Stimulated activated CD4-positive, alpha-beta T cell treated with anti-CD3 and anti-CD28 coated beads, TNF-alpha, amount 100 ng/mL, for 4 hours (primary cell): ENCODE measurements at places on chromosomes 12 and 14.

DNA sequence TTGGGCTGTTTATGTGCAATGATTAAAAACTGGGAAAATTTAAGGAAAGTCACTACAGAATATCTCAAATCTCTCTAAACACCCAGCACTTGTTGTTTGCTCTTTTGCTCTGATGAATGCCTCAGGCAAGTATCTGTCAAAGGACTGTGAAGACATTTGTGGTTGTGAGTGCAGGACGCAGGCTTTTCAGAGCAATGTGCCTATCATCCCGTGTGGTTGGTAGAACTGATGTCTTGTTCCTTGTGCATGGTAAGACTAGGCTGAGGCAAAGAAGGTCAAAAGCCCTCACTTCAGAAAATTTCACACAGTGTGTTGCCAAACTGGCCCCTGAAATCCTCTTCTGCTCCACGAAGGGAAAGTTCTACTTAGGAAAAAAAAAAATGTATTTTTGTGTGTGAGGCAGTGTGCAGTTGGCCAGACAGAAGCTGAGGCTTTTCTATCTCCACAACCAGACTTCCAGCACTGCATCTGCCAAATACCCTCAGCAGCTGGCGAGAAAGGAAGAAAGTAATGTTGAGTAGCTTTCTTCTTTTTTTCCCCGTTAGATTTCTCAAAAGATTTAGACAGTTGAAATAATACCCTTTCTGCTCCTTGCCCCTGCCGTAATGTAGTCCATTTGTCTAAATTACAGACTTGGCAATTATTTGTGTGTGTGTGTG is 1103.1 kb downstream of the VRK1 start:
- DNase-seq: no peak

DNA sequence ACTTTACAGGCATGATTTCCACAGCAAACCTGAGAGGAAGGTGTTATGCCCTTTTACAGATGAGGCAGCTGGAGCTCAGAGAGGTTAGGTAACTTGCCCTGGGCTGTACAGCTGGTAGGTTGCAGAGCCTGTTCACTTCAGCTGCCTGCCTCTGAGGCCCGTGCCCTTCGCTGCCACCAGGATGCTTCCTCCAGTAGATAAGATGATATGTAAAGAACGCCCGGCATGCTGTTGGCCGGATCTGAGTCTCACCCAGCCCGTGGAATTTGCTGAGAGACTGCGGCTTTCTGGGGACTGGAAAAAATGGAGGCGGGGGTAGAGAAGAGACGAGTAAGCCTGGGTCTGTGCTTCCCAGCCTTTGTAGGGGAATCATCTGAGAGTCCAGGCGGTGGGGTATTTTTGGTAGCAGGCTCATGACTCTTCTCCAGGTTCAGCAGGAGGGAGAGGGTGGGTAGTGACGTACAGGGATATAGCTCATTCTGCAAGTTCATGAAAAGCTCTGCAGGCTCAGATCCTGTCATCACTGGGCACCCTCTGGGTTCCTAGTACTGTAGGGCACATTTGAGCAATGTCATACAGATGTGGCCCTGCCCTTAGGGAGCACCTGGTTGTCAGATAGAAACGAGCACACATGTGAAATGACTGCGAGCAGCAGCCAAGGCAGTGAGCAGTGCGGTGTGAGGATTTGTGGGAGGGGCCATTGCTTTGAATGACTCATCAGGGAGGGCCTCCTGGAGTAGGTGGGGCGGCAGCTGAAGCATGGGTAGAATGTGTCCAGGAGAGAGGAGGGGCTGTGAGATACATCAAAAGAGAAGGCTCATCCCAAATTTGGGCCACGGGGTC is 159.4 kb downstream of the TSPAN9 start:
- no peak for DNase-seq

DNA sequence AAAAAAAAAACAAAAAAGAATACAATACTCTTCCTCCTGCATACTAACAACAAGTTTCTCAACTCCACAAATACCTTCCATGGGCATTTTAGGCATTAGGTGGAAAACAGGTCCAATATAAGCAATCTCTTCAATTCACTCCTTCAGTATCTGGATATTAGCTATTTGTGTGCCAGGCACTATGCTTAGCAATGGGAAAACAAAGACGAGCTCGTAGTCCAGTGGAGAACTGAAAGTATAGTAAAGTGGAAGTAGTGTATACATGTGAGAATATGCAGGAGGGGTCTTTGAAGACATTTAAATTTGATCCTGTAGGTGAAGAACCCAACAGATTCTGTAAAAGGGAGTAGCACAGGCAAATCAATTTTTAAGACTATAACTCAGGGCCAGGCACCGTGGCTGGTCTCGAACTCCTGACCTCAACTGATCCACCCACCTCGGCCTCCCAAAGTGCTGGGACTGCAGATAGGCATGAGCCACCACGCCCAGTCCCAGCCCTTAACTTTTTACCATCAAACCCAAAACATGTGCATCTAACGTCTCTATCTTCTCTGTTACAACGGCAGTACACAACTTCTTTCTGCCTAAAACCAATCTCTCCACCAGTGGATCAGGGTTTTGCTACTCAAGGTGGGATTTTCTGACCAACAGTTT is 10.6 kb downstream of the HECTD1 start:
- no peak for DNase-seq

- no peak for DNase-seq
Measured at GRCh38 chr14:52485350-52485960, 66.8 kb downstream of the TXNDC16 start.

- DNase-seq: no peak
Measured at GRCh38 chr14:21673718-21674117, at the start of gene OR4E1. TSS of gene OR4E1 (minus strand) at chr14:21673818. CDS start at chr14:21670935, 2,883 bp downstream.

DNA sequence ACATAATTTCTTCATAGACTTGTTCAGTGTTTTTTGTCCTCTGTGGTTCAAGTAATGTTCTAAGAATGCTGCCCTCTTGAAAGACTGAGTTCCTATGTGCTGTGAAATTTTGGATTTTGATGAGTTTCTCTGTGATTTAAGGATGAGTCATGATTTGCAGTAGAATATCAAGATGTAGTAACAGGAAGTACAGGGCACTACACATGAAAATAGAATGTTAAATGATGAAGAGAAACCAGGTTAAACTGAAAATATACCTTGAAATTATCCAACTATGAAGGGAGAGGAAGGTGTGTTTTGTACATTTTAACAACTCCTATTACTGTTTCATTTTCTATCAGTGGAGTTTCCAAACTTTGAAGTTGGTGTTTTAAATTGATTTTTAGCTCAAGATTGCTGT is 4.8 kb downstream of the ELK3 start:
- DNase-seq: no peak

- DNase-seq: no peak
Measured at GRCh38 chr14:26896447-26896846, 298.6 kb upstream of the NOVA1 start.

- no peak for DNase-seq
Measured at GRCh38 chr14:96434040-96434439, 42.1 kb downstream of the AK7 start.

- DNase-seq: no peak
Measured at GRCh38 chr12:25254271-25254880, 3.6 kb upstream of the KRAS start.

GRCh38 chr12:118312578-118312977 is 60.1 kb downstream of the TAOK3 start:
- DNase-seq: no peak

- DNase-seq: no peak
Measured at GRCh38 chr12:57476993-57477709, 2.5 kb downstream of the ARHGAP9 start.

DNA sequence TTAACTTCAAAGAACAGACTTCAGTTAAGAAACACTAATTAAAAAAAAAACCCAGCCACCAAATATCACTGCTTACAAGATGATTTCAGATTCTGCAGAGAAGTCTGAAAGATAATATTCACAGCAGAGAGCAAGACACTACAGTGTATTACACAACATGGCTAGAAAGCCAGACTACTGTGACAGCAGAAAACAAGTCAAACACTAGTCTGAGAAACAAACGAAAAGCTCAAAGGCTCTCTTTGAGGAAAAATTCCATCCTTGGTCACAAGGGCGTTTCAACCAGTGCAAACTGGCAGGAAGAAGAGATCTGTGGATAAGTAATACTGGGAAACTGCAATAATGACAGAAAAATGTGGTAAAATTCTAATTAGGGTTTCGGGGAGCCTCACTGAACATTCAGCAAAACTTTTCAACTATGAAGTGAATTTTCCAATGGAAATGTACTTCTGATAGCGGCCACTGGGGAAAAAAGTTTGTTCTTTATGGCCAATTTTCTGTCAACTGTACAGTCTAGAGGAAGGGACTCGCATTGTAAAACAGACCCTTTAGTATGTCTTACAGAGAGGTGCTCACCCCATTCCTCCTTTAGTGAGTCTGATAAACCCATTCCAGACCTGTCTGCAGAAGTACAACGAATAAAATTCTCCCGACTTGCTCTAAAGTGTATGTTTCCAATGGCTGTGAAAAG is 50.4 kb downstream of the ACADS start:
- DNase-seq: no peak
